ENCODE measurements at places on chromosomes 1 and 21.

- no peak for DNase-seq
Measured at GRCh38 chr1:18929686-18930085, 26.8 kb downstream of the IFFO2 start.

DNA sequence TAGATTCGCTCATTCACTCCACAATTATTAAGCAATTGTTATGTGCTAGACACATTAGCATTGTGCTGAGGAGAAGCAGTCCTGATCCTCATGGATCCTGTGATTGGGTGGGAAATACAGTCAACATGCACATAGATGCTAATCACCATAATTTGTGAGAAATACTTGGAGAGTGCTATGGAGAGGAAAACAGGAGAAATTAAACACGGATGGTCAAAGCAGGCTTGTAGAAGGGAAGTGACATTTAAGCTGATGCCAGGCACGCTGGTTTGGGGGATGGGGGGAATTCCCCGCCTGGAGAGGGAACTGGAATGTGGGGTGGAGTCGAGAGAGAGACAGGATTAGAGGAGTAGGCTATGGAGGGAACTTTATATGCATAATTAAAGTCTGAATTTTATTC, 52.2 kb upstream of the L1TD1 start:
- DNase-seq: peak; percentile 24

DNA sequence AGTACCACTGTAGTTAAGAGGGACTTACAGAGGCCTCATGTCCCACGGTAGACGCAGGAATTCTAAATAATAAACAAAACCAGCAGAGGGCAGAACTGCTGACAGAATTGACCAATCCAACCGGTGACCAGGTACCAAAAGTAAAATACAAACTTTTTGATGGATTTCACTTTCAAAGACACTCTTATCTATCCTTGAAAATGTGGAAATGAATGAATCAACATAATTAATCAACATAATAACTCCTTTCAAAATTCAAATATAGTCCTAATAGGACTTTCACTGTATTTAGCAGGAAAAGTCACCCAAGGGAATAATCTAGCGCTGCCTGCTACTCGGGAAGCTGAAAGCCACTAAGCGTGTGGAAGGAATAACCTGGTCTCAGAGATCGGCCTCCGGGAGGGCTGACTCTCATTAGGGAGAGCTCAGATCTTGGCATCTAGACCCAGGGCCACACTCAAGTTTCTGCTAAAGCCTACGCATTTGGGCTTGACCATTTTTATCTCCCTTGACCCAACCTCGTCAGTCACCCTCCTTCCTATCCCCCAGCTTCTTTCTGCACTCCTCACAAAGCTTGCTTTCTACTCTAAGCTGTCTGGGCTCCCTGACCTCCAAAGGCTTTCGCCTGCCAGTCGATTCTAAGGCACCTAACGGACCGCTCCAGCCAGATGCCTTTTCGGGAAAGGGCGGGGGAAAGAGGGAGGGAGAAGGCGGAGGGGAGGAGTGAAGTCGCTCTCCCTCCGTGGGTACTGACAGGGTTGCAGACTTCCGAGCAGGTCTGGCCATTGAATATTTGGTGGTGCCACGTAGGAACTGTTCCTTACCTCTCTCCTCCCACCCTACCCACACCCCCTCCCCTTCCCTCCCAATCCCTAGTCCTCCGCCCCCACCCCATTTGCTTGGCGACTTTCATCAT, 1.6 kb downstream of the COL11A1 start:
- DNase-seq: peak; percentile 72

GRCh38 chr1:117657031-117657430, 51.2 kb downstream of the TENT5C start:
- DNase-seq: peak; percentile 90

DNA sequence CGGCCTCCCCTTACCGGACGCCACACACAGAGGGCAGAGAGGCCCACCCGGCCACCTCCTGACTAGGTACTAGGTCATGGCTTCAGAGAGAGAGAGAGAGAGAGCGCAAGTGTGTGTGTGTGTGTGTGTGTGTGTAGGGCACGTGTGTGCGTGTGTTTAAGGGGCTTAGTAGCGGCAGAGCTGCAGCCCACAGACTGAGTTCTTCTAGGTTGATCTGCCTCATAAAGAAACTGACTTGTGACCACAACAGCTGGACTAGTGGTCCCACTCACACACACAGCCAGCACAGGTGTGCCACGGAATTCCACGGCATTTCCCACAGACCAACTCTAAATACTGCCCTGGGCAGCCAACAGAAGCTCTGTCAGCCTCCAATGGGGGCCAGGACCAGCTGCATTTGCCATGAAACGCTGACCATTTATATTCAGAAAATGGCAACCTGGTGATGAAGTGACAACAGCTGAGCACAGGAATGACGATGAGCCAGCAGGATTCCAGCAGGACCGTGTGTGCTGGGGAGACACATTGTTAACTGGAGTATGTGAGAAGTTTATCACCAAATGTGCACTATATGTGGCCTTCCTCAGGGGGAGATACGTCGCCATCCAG, 38.8 kb upstream of the GPR153 start:
- no peak for DNase-seq

DNA sequence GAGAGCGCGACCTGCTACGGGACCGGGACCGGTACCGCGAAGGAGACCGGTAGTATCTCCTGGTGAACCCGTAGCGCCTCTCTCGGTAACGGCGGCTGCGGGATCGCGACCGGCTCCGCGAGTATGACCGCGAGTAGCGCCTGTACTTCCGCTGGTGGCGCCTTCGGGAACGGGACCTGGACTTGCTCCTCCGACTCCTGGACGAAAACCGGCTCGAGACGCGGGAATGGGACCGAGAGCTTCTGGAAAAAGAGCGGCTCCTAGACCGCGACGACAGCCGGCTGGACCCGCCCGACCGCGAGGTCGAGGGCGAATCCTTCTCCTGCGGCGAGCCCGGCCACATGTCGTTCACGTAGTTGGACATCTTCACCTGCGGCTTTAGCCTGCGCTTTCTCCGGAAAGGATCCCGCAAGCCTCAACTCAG, 642 bp downstream of the RSRP1 start:
- DNase-seq: no peak

DNA sequence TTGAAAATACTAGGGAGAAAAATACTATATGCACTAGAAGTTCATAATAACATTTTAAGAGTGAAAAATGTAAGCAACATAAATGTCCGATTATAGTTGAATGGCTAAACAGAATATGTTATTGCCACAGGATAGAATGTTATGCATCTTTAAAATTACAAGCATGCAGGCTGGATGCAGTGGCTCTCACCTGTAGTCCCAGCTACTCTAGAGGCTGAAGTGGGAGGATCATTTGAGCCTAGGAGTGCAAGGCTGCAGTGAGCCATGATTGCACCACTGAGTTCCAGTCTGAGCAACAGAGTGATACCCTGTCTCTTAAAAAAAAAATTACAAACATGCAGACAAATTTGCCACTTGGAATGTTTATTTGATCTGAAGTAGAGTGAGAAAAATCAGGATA, 3.0 kb upstream of the BATF3 start:
- no peak for DNase-seq

DNA sequence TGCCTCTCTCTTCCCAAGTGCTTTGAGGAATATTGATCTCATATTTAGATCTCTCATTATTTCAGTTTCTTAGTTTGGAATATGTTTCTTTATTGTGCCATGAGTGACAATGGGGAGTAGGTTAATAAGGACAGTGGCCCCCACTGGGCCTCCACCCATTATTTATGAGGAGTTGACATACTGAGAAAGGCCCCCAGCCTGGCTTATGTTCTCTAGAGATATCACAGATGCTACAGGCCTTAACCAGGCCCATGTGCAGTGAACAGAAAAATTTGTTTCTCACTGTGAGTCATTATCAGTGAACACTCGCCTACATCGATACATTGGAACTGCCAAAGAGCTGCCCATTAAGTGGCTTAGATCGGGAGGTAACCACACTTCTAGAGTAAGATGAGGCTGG, 35.7 kb upstream of the SYT6 start:
- DNase-seq: no peak

DNA sequence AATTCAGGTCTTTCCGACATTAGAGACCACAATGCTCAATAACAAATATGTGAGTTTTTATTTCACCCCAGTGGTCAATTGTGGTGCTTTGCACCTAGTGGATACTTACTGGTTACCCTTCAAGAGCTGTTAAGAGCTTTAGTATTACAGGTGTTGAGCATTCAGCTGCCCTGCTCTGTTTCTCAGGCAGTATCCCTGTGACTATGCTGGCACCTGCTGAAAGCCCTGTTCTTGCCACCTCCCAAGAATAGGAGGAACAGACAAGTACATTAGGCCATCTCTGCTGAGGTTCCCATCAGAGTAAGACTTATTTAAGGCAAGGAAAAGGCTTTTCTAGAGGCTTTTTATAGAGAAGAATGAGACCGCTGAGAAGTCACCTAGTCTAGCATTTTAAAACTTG, 60.8 kb downstream of the NOS1AP start:
- DNase-seq: no peak

- DNase-seq: no peak
Measured at GRCh38 chr21:14752345-14752909, 206.3 kb upstream of the SAMSN1 start.

DNA sequence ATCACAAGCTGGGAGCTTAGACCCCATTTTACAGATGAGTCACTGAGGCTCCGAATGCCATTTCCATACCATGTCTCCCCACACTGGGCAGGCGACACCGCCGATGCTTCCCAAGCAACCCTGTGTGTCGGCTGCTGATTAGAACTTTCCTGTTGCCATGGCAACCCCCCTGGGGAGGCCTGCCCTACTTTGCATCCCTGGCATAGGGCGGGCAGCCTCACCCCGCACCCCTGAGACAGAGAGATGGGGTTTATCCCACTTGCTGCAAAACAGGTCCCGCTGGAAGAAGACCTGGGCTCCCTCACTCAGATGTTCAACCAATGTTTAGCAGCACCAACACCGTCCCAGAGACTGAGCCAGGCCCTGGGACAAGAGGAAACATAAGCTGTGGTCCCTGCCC, 81.5 kb downstream of the CAMK2N1 start:
- no peak for DNase-seq

DNA sequence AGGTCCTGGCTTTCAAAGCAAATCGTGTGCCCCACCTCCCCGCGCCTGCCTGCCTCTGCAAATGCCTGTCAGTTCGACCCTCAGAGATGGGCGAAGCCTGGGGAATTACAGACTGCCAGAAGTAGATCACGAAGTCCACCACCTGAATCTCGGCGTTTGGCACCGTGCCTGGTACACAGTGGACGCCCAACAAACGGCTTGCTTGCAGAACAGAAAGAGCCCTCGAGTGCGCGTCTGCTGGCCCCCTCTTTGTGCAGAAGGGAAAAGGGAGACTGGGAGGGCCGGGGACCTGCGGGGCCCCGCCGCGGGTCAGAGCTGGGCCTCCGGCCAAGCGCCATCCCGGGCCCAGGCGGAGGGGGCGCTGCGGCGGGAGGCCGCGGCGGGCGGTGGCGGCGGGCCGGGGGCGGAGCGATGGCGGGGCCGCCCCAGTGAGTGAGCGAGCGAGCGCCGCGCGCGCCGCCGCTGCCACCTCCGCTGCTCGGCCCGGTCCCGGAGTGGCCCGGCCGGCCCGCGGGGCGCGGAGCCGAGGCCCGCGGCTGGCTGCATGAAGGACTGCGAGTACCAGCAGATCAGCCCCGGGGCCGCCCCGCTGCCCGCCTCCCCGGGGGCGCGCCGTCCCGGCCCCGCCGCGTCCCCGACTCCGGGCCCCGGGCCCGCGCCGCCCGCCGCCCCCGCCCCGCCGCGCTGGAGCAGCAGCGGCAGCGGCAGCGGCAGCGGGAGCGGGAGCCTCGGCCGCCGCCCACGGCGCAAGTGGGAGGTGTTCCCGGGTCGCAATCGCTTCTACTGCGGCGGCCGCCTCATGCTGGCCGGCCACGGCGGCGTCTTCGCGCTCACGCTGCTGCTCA, at the start of gene ZDHHC18:
ZDHHC18 (plus strand) TSS at position 428 of the 845 bp plus-strand sequence; CDS start at position 545, 117 bp downstream.
- DNase-seq: peak; percentile 94

DNA sequence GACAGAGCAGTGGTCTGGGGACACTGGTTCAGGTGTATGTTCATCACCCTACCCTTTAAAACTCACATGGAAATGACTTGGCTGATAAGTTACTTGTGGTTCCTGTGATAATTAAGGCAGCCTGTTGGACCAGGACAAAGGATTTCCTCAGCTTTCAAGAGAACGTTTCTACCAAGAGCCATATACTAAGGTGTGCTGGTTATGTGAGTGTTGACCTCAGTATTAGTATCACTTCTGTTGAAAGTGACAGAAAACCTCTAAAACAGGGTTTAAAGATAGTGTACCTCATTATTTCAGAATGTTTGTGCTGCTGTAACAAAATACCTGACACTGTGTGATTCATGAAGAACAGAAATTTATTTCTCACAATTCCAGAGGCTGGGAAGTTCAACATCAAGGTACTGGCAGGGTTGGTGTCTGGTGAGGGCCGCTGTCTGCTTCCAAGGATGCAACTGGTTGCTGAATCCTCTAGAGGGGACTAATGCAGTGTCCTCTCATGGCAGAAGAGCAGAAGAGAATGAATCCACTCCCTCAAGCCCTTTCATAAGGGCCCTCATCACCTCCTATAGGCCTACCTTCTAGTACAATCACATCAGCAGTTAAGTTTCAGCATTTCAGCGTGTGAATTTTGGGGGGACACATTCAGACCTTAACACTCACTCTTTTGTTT, 54.9 kb downstream of the UCK2 start:
- DNase-seq: no peak

DNA sequence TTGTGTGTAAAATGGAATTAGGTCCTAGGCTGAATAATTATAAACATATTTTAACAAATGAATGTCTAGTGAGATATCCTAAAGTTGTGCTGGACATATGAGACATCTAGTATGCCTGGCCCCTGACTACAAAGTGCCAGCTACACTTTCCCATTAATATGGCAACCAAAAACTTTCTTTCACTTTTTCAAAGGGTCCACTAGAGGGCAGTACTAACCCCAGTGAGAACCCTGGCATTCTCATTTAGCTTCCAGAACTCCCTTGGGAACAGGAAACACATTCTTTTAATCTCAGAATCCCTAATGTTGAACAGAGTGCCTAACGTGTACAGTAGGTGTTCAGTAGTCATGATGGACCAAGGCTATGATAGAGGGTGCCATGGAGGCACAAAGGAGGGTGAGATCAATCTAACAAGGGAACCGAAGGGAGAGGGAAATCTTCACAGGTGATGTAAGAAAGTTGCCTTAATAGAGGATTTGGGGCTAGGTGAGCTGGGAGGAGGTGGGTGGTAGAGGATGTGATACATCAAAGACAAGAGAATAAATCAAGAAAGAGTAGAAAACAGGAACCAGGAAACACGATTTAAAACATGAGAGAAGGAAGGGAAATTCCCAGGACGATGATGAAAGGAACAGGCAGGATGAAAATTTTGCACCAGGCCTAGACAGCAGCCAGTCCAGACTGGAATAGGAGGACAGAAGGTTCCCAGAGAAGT, 41.6 kb downstream of the NSL1 start:
- peak; percentile 71 for DNase-seq

DNA sequence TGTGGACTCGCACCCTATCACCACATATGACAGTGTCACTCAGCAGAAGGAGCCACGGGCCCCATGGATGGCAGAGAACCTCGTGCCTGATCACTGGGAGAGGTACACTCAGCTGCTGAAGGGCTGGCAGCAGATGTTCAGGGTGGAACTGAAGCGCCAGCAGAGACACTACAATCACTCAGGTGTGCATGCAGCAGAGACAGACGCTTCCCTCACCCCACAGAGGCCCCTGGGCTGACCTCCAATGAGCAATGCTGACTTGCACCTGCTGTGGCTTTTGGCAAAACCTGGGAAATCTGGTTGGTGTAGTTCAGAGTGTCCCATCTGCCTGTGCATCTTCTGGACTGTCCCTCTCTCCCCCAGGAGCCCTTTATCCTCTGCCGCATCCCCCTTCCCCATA, 51.9 kb downstream of the KIAA1614 start:
- no peak for DNase-seq

- DNase-seq: no peak
Measured at GRCh38 chr1:176444286-176444685, 18.7 kb upstream of the PAPPA2 start.
